ENCODE measurements at places on chromosomes 2 and 18. TPM values are rescaled to one million over a fixed set of nuclear protein-coding genes. Genes with fewer than 3 reads are reported as not detected.

DNA sequence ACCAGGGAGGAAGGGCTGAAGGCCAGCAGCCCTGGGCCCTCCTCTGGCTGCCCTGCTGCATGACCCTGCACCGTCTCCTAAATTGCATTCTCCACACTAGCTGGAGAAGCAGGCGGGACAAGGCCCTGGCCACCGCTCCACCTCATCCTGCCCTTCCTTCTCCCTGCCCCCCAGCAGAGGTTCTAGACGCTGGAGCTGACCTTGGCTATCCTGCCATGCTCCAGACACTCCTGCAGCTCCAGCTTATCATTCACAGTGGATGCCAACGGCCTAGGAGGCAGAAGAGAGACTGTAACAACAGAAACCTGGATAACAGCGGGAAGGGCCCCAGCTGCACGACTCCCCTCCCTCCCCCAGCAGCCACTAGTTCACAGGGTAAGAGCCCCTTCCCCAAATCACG is 68.4 kb upstream of the POMC start:
- DNase-seq: no peak

The ADGRF3 gene
- polyA plus RNA-seq: 2.3 TPM

- no peak for DNase-seq
These were observed 128.6 kb upstream of the NYAP2 start for GRCh38 chr2:225270861-225271260.

- no peak for DNase-seq
These were observed 69.8 kb downstream of the ANKRD12 start for GRCh38 chr18:9206421-9206820.

DNA sequence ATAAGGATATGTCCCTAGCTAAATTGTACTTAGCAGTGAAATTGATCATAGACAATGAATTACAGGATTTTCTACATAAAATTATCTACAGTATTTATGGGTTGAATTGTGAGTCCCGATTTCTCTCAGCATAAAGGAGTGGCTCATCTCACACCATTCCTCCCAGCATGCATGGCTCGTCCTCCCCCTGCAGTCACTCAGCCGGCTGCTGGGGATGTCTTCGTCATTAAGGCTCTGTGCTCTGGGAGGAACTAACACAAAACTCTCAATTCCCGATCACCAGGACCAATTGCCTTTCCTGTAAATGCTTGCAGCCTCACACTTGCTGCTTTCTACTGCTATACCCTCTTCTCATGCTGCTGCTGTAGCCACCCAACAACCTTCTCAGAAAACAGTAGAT is 75.9 kb downstream of the TXNL1 start:
- no peak for DNase-seq

The IKZF2 gene
- 12.8 TPM for polyA plus RNA-seq

The SERPINB12 gene
- not detected for polyA plus RNA-seq

DNA sequence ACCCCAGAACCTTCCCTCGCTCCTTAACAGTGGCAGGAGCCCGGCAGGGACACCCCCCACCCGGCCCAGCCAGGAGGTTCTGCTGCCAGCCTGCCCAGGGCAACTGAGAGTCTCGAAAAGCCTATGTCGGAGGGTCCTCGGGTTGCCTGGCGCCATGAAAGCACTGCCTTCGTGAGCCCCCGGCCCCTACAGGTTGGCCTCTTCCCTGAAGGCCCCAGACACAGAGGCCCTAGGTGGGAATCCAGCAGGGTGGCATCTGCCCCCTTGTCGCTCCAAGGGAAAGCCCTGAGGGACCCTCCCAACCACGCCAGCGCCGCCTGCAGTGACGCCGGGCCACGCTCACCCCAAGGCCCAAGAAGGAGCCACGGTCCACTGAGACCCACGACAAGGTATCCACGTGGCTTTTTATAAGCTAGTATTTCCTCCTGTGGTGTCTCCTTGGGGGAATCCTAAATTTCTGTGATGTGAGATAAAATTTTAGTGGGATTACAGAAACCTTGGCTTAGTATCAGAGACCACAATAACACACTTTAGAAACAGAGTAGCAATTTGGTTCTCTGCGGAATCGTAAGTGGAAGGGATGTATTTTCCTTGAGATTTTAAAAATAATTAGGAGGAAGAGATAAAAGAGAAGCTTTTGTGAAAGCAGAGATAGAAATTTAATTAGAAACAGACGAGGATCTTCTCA is 138.9 kb downstream of the HDAC4 start:
- DNase-seq: no peak

DNA sequence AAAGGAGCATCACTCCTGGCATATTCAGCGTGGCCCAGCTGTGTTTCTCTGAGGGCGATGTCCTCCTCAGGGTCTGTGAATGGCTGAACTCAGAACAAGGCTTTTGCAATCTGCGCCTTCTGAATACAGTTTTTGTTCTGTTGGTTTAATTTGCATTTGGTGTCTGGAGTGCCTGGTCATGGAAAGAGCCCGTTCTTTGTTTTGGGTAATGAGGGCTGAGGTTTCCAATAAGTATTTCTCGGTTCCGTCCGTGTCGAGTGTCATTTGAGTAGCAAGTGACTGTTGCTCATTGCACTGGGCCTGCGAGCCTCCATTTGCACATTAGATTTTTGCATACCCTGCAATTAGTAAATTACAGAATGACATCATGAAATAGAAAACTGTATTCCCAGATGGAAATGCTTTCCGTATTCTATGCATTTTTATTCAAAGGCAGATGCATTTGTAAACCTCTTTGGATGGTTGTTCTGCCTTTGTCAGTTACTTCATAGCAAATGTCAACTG is 57.3 kb downstream of the NEDD4L start:
- no peak for DNase-seq

DNA sequence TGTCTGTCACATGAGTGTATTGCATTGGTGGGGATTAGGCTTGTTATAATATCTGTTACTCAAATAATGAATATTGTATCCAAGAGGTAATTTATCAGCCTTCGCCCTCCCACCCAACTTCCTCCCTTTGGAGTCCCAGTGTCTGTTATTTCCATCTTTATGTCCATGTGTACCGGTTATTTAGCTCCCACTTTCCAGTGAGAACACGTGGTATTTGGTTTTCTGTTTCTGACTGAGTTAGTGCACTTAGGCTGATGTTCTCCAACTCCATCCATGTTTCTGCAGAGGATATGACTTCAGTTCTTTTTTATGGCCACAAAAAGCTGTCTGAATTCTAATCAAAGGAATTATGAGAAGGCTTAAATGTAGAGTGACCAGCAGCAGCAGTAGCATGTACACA is 104.0 kb upstream of the ARHGAP28 start:
- DNase-seq: no peak

The LOXHD1 gene
- 1.00 TPM for polyA plus RNA-seq

DNA sequence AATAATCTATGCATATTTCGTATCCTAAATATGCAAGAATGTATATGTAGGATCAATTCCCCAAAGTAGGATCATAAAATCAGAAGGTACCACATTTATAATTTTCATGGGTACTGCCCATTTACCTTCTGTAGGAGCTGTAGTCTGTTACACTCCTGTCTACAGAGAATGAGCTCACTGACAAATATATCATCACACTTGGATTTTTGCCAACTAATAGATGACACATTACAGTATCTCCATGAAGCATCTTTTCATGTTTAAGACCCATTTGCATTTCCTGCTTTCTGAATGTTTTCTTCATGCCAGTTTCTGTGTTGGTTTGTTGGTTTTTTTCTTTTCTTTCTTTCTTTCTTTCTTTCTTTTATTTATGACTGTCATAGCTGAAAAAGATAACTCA is 70.9 kb upstream of the EML6 start:
- DNase-seq: no peak

GRCh38 chr2:111666160-111666559 is 217.8 kb downstream of the ANAPC1 start:
- DNase-seq: no peak

The MC5R gene
- polyA plus RNA-seq: not detected

DNA sequence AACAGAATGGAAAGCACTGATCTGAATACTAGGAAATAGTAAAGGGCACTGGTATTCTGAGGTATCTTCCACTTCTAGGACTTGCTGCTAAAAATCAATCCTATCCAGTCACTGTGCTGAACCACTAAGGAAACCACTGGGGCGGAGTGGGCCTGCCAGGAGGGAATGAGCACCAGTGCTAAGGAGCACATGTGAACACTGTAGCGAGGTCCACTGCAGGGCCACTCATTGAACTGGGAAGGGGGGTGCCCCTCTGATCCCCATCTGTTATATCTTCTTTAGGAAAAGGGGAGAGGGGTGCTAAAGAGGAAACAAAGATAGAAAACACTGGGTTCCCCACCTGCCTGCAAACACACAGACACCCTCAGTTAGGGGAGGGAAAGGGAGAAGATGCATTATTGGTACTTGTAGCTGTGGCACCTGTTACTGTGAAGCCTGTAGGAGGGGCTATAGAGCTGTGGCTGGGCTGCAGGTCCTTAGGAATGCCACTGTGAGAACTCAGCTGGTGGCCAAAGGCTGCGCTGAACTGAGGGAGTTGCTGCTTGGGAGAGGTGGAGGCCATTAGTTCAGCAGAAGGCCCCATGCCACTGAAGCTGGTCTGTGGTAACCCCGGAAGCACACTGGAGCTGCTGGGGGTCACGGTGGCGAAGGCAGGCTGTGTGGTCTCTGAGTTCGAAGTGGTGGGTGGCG is 81.8 kb downstream of the INO80D start:
- no peak for DNase-seq

DNA sequence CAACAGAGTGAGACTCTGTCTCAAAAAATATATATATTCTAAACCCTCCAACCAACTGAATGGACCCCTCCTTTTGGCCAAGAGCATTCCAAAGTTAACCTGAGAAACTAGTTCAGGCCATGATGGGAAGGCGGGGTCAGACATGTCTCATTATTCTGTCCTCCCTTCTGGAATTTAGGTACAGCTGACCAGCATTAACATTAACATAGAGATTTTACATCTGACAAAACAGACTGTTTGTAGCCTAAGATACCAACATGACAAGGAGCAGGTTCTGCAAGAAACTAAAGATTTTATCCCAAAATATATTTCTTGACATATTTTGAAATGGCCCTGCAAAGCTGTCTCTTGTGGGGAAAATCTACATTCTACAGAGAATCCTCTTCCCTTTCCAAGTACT is 6.8 kb upstream of the PDK1 start:
- DNase-seq: no peak

The CHRND gene
- not detected for polyA plus RNA-seq

The RAPGEF4 gene
- 16.0 TPM for polyA plus RNA-seq

DNA sequence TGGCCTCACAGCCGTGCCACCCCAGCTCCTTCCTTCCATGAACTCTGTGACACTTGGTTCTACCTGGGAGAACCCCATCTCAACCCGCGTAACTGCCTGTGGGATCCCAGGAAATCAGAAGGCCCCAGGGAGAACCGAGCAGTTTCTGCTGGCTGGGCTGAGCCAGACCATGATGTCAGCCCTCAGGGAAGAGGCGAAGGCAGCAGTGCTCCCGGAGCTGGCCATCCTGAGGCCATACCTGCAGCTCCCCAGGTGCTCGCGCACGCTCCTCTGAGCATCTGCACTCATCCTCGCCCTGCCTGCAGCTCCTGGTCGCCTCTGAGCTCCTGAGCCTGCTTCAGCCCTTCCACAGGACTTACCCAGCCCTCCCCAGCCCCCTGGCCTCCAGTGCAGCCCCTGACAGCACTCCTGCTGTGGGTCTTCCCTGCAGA is 186.1 kb downstream of the SEPTIN10 start:
- peak; percentile 14 for DNase-seq

The TSPYL6 gene
- polyA plus RNA-seq: 0.14 TPM

GRCh38 chr2:115549611-115550130 is 1107.2 kb downstream of the DPP10 start:
- DNase-seq: no peak

GRCh38 chr2:201264472-201265173 is 4.3 kb downstream of the CASP8 start:
- no peak for DNase-seq

DNA sequence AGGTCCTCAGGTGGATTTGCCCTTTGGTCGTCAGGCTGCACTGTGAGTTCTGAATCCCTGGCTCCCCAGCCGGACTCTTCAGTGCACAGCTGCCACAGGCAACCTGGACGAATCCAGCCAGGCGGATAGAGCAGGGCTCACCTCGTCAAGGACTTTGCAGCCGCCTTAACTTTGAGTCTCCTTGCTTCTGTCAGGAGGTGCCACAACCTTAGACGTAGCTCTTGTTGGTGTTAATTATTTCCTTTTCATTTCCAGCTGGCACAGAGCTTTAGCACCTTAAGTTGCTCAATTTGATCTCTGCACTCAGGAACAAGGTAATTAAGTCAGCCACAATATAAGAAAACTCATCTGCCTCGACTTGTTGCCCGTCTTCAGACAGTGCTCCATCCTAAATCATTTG is 17.7 kb downstream of the SMIM21 start:
- DNase-seq: no peak

- DNase-seq: no peak
These were observed 7.6 kb upstream of the MGAT5 start for GRCh38 chr2:134246154-134246874.

DNA sequence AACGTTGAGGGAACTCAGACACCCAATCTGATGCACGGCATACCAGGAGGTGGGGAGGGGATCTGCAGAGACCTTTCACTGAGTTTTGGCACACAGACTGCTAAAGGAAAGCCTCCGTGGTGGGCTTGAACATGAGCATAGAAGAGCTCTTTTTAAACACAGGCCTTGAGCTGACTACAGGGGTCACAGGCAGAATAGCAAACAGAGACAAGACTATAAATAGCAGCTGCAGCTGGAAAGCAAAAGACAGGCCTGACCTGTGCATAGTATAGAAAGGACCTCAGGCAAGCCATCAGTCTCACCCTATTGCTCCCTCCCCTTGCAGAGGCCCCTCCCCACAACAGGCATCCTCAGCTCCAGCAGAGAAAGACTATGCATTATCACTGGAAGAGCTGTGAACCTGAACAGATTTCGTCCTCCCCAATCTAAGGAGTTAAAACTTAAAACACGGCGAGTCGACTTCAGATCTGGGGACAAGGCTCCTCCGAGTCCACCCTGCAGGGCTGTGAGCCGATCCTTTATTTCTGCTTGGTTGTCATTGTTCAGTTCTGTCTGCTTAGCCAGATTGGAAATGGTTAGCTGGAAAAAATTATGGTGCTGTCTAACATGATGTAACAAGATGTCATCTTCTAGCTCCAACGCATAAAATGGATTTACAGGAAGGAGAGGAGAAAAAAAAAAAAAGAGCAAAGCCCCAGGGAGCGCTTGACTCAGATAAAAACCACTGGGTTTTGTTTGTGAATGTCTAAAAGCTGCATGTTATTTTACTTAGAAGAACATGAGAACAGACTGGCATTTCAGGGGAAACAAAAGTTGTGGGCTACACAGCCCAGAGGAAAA is 25.2 kb upstream of the LCLAT1 start:
- no peak for DNase-seq
